ENCODE measurements at places on chromosomes 11 and 22.

DNA sequence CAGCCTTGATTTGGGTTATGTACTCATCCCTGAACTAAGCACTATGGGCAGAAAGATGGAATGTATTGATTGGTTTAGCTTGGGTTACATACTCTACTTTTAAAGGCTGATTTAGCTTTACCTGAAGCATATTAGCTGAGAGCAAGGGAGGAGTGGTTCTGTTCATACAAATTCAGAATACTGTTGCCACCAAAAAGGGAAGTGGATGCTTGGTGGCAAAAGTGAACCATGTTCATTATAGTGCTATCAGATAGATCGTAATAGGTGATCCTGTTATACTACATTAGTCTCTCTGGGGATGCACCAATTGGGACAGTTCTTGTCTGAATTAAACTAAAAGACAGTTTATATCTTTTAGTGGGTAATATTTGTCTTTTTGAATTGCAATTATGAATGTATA is 44.5 kb upstream of the RRM1 start:
- DNase-seq, result no peak

GRCh38 chr11:104320097-104320496 is 156.2 kb upstream of the PDGFD start:
- DNase-seq, result no peak

- DNase-seq, result no peak
Observed at GRCh38 chr11:100719809-100720221, 32.7 kb downstream of the ARHGAP42 start.

- DNase-seq, result no peak
Observed at GRCh38 chr11:69804769-69805508, 14.3 kb downstream of the FGF3 start.

DNA sequence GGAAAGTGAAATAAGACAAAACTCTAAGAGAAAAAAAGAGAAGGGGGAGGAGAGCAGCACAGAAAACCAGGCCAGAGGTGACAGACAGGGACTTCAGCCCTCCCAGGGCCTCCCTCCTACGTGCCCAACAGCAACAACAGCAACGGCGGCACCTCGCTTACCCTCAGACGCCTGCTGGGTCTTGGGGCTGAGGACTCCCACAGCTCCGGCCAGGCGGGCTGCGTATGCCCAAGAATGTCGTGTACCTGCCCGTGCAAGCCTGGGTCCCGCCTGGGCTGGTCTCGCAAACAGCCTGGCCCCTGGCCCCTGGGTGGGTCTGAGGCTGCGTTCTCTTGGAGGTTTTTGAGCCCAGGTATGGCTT is 30.5 kb downstream of the ARAP1 start:
- DNase-seq, result no peak

DNA sequence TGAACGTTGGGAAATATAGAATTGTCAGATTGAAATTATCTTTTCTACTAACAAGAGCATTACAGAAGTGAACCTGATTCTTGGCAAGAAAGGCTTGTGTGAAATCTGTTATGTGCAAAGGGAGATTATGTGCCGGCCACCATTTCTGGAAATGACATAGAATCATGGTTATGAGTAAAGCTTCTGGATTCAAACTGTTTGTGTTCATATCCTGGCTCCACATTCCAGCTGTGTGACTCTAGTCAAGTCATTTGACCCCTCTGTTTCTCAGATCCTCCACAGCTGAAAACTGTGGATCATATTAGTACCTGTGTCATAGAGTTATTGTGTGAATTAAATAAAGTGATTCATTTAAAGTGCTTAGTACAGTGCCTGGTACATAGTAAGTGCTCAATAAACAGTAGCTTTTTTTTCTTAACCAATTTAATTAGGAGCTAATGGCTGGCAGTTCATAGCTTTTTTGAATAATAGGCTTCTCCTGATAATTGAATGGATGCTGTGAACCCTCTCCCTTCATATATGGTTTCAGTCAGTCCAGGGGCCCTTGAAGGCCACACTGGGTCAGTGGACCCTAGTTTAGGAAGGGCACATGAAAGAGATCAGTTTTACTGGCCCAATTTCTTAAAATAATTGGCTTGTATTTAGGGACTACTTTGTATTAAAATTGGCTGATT is 34.6 kb downstream of the EHF start:
- no peak for DNase-seq

DNA sequence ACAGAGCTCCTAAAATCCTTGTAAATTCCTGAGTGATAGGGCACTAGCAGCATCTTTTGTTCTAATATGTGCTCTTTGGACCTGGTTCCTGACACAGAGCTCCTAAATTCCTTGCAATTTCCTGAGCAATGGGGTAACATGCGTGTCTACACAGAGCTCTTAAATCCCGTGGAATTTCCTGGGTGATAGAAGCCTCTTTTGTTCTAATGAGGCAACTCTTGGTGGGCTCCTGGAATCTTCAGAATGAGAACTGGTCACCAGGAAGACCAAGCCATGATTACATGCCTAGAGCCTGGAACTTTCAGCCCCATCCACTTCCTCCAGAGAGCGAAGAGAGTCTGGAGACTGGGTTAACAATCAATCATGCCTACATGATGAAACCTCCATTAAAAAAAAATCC is 19.0 kb downstream of the RSF1 start:
- no peak for DNase-seq

DNA sequence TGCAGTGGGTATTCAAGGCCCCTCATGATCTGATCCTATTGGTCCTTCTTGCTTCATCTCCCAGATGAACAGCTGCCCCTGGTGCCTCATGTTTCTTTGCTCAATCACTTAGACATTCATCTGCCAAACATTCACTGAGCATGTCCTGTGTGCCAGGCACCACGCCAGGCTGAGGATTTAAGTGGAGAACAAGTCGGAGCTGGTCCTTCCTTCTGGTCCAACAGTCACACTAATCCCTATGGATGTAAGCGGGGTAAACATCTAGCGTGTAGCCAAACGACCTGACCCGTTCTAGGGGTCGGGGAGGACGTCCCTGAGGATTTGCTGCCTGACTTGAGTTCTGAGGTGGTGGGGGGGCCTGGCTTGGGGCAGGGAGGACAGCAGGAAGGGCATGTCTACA is 21.9 kb downstream of the ZMAT5 start:
- no peak for DNase-seq

DNA sequence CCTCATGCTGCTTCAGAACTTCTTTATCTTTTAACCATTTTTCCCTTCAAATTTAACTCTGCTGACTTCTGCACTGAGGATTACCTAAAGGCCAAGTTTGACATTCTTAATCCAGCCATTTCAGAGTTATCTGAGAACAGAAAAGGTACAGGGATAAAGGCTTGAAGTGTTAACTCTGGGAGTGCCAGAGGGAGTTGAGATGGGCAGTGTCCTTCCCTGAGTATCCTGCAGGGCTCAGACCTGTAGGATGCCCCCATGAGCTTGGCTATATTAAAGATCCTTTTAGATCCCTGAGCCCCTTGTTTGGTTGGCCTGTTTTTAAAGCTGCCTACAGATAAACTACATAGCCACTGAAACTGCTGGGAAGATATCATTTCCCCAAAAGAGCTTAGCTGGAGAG is 268.4 kb upstream of the KIRREL3 start:
- no peak for DNase-seq

DNA sequence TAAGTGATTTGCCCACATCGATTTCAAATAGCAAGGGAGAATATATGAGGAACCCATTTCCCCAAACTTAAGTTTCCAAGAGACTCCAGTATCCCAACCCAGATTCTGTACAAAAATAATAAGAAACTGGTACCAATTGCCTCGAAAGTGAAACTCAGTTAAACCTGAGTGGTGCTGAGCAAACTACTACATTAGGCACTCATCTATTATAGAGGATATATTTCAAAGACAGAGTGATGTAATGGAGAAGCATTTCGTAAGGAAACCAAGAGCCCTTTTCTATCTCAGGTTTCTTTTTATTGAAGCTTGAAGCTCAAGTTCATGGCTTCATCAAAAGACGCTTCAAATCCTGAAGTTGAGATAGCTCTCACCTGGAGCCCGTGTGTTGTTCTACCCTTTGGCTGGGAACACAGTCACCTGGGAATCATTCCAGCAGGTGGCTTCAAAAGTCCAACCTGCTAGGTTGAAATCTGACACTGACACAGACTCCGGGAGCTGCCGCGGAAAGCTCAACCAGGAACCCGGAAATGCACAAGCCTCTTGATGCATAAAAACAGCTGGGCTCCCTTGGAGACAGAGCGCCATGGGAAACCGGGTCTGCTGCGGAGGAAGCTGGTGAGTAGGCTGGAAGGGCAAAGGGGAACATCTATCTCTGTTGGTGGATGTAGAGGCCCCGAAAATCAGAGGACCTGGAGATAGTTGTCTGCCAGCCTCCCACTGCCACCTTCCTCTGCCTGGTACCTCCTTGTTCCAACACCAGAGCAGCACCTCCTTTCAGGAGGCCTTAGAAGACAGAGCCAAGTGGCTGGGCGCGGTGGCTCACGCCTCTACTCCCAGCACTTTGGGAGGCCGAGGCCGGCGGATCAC is at the start of gene C11orf52:
Gene C11orf52 (plus strand): TSS at position 524 of the 867 bp plus-strand sequence. CDS start 60 bp downstream, at position 584.
- no peak for DNase-seq

GRCh38 chr11:109303342-109303741 is 118.6 kb upstream of the C11orf87 start:
- no peak for DNase-seq

DNA sequence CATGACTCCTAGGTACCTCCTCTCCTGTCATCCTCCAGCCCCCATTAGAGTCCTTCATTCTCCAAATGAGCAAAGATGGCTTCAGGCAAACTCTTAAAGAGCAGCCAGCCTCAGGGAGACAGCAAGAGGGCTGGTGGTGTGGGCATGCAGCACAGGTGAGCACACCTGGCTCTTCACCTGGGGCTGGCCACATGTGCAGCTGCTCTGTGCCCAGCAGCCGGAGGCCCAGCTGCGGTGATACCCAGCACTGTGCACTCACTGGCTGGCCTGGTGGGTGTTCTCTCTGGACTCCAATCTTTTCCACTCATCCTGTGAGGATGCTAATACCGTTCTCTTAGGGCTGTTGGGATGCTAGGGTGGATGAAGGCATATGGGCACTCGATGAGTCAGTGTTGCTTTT is 106.1 kb upstream of the PARVA start:
- DNase-seq, result no peak

DNA sequence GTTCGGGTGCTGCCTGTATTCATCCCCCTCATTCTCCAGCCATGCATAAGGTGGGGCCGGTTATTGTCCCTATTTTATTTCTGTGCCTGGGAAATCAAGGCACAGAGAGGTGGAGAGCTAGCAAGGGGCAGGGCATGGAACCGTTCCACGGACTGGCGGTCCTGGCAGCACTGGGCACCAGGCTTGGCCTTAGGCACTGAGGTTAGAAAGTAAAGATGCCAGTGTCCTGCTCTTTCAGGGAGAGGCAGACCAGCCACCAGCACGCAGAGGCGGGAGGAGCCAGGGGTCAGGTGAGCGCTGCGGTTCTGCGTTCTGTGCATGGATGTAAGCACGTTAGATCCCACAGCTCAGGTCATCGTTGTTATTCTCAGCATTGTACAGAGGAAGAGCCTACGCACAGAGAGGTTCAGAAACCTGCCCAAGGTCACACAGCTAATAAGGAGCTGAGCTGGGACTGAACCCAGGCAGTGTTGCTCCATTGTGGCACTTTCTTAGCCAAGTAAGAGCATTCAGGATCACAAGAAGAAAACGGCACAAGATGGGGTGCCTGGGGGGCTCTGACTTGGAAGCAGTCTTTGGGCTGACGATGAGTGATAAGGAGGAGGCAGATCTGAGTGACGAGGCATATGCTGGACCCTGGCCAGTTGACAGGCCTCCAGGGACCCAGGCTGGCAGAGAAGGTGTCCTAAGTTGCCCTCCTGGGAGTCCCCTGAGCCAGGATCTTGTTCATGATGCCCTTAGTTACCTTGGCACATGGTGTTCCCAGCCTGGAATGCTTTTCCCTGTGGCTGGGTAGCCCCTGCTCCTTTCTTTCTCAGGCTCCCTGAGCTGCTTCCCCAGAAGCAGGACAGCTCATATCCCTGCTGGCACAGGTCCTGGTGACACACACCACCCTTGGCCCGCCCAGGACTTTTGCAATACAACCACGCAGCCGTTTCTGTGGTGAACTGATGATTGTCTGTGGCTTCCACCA is 41.1 kb downstream of the OSBPL5 start:
- no peak for DNase-seq

GRCh38 chr11:74269161-74269811 is 42.2 kb downstream of the P4HA3 start:
- DNase-seq, result no peak

DNA sequence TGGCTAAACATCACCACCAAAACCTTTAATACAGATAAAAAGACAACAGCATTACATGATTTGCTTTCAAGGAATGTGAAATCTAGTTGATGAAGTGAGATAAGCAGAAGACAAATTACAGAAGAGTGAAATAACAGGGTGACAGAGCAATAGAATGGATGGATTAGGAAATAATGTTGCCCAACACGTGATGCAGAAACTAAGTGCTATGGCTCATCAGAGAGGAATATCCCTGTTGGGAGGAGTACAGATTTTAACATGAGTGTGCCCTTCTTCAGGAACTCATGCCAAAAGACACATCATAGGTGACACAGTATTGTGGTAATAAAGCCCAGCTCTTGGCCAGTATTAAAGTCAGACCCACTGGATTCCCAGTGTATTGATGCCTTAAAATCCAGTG is 176.6 kb upstream of the RAG2 start:
- DNase-seq, result no peak

DNA sequence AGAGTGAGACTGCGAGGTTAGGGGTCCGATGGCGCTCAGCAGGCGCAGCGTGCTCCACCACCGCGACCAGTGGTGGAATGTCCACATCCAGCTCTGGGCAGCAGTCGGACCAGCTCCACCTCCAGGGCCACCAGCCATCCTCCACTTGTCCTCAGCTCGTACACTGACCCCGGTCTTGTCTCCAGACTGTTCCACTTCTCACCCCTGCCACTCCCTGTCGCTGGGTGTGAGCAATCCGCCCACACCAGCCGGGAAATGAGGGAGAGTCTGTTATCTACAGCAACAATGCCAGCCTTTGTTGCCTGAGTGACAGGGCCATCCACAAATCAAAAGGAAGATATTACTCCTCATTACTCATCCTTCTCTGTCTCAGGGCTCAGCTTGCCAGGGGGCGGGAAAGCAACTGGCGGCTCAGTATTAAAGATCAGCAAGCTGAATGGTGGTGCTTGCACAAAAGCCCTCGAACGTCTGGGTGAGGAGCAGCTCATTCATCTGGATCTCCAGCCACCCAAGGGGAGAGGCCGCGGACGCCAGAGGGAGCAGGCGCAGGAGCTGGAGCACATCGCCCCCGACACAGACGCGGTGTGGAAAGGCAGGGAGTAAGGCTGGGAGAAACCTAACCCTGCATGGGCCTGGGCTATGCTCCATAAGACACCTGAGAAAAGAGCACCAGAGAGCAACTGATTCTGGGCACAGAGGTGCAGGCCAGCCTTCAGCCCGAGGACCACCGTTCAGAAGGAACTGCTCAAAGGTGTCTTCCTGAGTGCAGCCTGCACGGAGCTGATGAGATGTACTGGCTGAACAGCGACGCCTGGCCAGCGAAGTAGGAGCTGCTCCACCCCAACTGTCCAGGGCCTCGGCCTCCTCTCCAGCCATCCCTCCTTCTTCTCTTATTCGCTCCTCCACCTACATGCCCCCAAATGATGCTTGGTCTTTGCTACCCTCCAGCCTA is 21.9 kb downstream of the IGSF9B start:
- no peak for DNase-seq

DNA sequence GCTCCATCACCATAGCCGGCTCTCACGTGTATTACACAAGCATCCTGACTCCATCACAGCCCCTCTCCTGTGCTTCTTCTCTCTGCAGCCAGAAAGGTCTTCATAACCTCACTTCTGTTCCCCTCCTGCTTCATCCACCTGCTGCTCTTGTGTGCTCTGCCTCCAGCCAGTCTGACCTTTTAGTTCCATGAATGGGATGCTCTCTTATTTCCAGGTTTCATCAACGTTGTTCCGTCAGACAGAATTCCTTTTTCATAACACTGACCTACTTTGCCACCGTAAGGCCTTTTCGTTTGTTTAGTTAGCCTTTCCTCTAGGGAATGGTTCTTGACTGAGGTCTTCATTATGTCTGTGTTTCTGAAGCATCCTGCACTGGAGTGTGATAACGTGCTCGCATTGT is 18.8 kb downstream of the GRAMD1B start:
- no peak for DNase-seq

All from activated CD8-positive, alpha-beta memory T cell treated with anti-CD3 and anti-CD28 coated beads for 1 hour (primary cell).